ENCODE measurements at places on chromosomes 6 and 20. TPM values are rescaled to one million over a fixed set of nuclear protein-coding genes. Genes with fewer than 3 reads are reported as not detected.

DNA sequence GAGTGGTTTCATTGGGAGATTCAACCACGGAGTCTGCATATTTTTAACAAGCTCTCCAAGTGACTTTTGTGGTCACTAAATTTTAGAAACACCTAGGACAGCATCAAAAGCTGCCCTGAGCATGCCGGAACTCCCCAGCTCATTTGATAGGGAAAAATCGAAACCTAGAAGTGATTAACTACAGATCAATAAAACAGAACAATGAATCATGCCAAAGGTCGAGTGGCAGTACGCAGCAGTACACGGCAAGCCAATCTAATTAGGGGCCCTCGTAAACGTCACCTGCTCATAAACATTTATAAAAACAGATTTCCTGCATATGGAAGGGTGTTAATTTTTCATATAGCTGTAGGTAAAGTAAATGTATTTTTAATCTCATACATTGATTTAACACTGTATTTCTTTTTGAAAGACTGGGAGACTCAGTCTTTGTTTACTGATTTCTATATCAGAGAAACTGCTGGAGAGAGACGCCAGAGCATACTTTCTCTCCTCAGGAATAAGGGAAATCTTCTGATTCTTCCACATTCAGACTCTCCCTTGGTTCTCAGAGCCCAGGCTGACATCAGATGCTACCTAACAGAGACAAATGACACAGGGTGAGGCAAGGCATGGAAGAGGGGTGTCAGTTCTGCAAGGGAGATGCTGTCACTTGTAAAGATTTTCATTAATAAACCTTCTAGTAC lies 232.5 kb downstream of the PTPRT start:
- no peaks in the 10 kb centered on the region for H3K27me3 ChIP-seq
- no peaks in the 10 kb centered on the region for H3K4me1 ChIP-seq
- no peak overlapping the region for H3K4me3 ChIP-seq
- no peak overlapping the region for H3K27ac ChIP-seq
- DNase-seq: no peak
- H3K36me3 ChIP-seq: no peaks in the 10 kb centered on the region

- no peaks in the 10 kb centered on the region for H3K27me3 ChIP-seq
- no peaks in the 10 kb centered on the region for H3K36me3 ChIP-seq
- H3K4me1 ChIP-seq: no peaks in the 10 kb centered on the region
- no peak overlapping the region for H3K4me3 ChIP-seq
- peak overlapping the region; percentile 66 for H3K27ac ChIP-seq
Observed at GRCh38 chr6:32609731-32610640, 20.3 kb upstream of the HLA-DRB1 start.

Gene FABP7
- 3.6 TPM for total RNA-seq

Gene MMP24
- total RNA-seq: 2.5 TPM

Gene OTOR
- not detected for total RNA-seq

- no peak overlapping the region for H3K4me3 ChIP-seq
- no peak overlapping the region for H3K27ac ChIP-seq
- no peak for DNase-seq
Observed at GRCh38 chr6:149314325-149314905, 3.1 kb upstream of the TAB2 start.

GRCh38 chr6:15484140-15484539 lies 178.7 kb downstream of the DTNBP1 start:
- H3K4me3 ChIP-seq: no peak overlapping the region
- H3K27me3 ChIP-seq: no peaks in the 10 kb centered on the region
- no peaks in the 10 kb centered on the region for H3K36me3 ChIP-seq
- DNase-seq: no peak
- no peaks in the 10 kb centered on the region for H3K4me1 ChIP-seq

Gene PKIB
- total RNA-seq: 33.5 TPM
